Inflammatory macrophage treated with lipopolysaccharide for 4 hours (primary cell): ENCODE measurements at places on chromosomes 5 and 9.

- DNase-seq = no peak
Measured at GRCh38 chr5:32190095-32190494, 16.0 kb upstream of the GOLPH3 start.

DNA sequence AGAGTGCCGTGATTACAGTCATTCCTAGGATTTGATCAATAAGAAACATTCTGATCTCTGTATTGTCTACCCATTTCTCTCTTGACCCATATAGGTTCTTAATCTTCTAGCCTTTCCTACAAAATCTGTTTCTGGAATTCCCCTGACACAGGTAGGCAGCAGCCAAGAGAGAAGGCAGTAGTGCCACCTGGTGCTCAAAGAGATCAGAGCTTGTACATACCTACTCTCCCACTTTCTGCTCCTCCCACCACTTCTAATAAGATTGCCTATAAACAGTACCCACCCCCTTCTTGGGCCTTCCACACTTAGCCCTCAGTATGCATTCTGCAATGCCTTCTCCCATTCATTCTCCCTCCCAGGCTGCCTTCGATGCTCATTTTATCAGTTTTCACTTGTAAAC lies 117.4 kb upstream of the RORB start:
- no peak for DNase-seq

DNA sequence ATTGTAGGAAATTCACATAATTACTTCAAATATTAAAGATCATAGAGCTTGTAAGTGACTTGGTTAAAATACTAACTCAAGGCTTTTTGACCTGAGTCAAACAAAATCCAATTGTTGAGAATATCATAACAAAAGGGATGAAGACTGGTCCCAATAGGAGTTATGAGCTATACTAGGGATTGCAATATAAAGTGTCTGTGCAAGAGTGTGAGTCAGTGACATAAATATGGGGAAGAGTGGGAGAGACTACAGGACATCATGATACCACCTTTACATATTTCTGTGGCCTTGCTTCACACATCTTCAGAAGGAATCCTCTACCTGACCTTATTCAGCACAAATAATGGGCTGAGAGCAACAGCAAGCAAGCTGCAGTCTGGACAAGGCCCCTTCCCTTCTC lies 180.9 kb upstream of the SLC24A2 start:
- no peak for DNase-seq

- DNase-seq = no peak
Measured at GRCh38 chr5:172493906-172494305, 39.6 kb upstream of the SH3PXD2B start.

GRCh38 chr5:59360130-59360555 lies 533.4 kb downstream of the PDE4D start:
- peak; percentile 74 for DNase-seq

- no peak for DNase-seq
Measured at GRCh38 chr9:4333787-4334186, 33.9 kb upstream of the GLIS3 start.

DNA sequence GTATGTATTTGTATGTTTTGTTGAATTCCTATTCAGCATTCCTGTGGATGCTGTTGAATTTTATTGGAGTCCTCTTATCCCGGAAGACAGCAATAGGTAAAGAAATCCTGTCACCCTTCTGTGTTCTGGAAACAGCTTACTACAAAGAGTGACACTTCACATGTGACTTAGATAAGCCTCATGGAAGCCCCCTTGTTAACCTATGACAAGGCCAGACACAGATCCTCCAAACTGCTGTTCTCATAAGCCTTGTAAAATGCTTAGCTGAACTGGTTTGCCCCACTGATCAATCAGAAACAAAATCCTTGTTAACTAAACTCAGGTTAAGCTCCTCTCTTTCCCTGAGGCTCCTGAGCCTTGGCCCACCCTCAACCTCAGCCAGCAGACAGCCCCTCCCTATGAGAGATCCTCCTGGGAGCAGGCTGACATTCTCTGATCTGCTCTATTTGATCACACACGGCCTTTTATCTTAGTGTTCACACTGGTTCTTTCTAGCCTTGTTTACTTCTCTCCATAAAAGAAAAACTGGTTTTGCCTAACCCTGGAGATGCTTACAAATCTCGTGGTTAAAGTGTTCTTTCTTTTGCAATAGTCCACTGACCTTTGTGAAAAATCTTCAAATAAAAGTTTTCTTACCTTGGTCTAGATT lies 29.4 kb upstream of the ATP6V1G1 start:
- DNase-seq = no peak

DNA sequence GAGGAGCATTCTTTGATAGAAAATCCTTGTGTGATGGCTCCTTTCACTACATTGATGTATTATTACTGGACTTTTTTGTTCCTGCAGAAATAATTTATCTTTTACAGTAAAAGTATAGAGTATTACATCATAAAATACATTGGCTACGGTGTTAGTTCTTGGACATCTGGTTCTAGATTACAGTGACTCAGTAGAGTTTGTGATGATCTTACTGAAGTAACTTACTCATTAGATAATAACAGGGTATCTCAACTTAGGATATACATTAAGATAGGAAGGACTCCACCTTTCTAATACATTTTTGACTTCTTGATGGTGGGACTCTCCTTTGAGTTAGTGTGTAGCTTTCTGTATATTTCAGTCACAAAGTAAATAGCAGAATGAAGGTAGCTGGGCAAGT lies 59.1 kb downstream of the ZNF462 start:
- DNase-seq = no peak

- no peak for DNase-seq
Measured at GRCh38 chr9:117815948-117816347, 111.7 kb downstream of the TLR4 start.

GRCh38 chr5:19880458-19880857 lies 107.5 kb downstream of the CDH18 start:
- DNase-seq = no peak

DNA sequence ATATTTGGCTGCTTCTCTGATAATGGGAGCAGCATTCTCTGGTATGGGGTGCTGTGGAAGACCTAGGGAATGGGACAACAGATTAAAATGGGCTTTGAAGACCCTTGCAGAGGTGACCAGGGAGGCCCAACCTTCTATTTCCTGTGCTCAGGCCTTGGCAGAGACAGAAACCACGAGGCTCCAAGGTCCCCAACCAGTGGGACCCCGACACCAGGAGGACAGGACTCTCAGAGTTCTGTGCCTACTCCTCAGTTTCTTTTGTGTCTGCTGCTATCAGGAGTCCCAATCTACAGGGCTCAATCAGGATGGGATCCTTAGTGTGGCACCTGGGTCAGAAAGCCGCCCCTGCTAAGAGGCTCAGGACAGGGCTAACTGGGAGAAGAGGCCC lies 29.3 kb downstream of the CSF2 start:
- no peak for DNase-seq

GRCh38 chr5:135546101-135546500 lies 10.3 kb upstream of the NEUROG1 start:
- DNase-seq = no peak

DNA sequence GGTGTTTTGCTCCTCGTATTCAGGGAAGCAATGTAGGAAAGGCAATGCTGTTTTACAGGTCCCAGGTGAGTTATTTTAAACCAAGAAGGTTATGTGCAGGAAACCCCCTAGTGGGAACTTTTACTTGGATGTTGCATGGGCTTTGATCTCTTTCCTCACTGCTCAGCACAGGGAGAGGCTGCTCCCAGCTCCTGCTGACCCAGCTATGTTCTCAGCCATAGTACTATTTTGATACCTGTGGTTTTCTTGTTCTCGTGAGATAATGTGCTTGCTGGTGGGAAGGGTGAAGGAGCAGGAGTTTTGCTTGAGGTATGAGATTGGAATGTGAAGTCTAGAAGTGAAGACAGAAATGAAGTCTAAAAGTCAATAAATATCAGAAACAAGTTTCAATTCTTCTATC lies 265.6 kb upstream of the FBXL7 start:
- DNase-seq = no peak

- DNase-seq = no peak
Measured at GRCh38 chr5:8613078-8613685, 744.2 kb downstream of the MTRR start.

- no peak for DNase-seq
Measured at GRCh38 chr9:89533411-89534095, 35.6 kb upstream of the SEMA4D start.

DNA sequence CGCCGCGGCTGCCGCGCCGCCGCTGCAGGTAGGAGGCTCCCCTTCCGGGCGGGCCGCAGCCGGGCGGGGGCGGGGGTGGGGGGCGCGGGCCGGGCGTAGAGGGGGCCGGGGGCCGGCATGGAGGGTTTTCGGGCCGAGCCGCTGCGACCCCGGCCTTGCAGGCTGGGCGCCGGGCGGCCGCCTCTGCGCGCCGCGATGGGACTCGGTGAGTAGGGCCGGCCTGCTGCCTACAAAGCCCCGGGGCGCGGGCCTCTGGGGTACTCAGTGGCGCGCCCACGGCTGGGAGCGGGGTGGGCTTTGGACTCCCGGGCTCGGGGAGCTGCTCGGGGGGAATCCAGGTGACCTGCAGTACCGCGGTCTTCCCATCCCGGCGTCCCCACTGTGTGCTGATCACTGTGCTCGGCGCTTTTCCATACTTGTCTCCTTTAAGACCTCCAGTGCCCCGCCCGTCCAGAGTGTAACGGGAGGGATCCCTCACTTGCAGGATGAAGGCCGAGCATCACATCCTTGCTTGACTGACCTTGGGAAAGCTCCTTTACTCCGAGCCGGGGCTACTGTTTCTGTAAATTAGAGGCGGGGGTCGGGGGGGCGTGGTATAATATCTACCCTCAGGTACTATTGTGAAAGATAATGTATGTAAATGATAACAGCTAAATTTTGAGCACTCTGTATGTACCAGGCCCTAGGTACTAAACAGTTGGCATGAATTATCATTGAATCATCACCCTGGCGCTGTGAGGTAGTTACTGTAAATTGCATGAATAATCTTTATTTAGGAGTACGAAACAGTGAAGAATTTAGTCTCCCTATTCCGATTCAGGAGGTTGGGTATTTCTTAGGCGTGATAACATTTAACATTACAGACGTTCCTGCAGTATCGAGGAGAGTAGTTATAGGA lies 672 bp downstream of the MSANTD3 start:
- peak; percentile 41 for DNase-seq

- no peak for DNase-seq
Measured at GRCh38 chr5:141870228-141870627, 8.0 kb downstream of the PCDH1 start.

GRCh38 chr9:101375546-101375945 lies 9.3 kb downstream of the BAAT start:
- DNase-seq = no peak

DNA sequence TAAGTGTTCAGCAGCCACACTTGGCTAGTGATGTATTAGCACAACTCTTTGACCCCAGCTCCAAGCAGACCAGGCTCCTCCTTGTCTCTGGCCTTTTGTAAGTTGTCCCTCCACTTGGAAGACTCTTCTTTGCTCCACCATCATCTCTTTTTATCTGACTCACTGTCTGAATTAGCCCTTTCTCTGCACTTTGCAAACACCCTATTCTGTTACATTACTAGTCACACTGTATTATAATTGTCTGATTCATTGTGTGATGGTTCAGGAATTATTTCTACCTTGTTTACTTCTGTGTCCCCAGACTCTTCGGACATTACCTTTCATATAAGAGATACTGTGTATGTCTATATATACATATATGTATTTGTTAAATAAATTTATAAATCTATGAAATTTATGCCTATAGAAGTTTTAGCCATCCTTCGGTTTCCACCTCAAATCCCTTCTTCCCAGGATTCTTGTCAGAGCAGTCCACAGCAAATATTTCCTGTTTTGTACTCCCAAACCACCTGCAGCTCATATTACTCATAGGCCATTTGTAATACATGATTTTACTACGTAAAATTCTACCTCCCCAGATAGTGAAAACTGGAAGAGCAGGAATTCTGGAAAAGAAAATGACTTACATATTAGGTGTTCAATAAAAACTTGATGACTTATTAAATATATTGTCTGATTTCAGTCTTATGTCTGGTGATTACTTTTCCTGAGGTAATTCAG lies 69.0 kb downstream of the MTAP start:
- DNase-seq = no peak

- DNase-seq = no peak
Measured at GRCh38 chr5:103407402-103407801, 148.8 kb downstream of the MACIR start.

DNA sequence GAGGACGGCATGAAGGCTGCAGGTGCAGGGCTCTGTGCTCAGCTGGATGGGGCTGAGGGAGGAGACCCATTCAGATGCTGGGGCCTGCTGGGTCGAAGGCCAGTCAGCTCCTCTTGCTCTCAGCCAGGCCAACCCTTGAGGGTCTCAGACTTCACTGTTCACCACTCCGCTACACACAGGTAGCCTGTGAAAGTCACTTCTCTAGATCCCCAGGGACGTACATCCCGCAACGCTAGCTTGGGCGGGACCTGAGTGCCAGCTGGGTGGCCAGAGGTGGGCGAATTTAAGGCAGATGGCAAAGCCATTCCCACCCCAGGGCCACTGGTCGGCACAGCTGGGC lies 42.2 kb upstream of the FCN1 start:
- DNase-seq = no peak
